ENCODE measurements at places on chromosomes 13 and 19.

- no peak for DNase-seq
These were observed 615.5 kb upstream of the KLHL1 start for GRCh38 chr13:70723732-70724131.

DNA sequence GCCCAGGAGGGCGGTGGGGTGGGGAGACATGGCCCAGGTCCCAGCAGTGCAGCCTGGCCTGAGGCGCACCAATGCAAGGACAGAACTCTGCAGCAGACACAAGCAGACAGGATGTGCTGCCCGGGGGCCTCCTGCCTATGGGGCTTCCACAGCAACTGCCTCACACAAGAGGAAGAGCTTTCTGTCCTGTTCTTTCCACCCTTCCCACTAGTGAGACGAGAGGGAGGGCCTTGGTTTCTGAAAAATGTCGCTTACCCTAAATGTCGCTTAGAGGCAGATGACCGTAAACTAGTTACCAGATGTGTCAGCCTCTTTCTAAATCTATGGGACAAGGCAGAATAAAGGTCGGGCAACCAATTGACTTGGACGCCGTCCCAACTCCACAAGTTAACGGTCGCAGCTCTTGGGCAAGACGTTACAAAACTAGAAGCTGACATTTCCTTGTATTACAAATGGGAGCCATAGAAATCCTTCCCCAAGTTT is at the start of gene LAIR1:
LAIR1 (minus strand) TSS at position 157 of the 483 bp plus-strand sequence; CDS start at position 30, 127 bp downstream.
- peak; percentile 20 for DNase-seq

DNA sequence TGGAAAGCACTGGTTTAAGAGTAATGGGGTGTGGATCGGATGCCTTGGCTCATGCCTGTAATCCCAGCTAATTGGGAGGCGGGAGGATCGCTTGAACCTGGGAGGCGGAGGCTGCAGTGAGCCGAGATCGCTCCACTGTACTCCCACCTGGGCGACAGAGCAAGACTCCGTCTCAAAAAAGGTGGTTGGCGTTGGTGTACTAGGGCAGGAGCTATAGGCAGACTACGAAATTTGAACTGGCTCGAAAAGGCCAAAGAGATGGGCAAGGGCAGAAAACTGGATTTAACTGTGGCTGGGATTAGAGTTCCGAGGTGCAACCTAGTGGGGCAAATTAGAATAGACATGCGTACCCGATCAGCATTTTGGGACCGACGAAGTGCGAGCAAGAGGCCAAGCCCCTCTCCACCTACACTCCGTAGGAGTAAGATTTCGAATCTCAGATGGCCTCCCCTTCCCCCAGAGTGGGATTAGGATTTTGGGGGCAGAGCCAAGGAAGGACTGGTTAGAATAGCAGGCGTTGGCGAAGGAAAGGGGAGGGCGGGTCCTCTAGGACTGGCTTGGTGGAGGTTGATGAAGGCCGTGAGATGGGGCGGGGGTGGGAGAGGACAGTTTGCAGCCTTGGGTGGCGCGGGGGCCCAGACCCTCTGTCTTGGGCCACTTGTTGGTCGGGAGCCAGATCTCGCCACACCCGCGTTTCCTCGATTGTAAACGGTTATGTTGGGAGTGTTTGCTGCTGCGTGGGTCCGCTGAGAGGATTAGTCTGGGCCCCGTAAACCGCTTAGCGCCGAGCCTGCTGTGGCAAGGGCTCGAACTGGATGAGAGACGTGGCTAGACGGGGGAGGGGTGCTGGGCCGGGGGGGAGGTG is 2.0 kb upstream of the INAFM1 start:
- peak; percentile 34 for DNase-seq

- no peak for DNase-seq
These were observed 418 bp downstream of the ZNF444 start for GRCh38 chr19:56141417-56141993.

GRCh38 chr19:38384209-38385027 is 3.4 kb downstream of the GGN start:
- DNase-seq = no peak

DNA sequence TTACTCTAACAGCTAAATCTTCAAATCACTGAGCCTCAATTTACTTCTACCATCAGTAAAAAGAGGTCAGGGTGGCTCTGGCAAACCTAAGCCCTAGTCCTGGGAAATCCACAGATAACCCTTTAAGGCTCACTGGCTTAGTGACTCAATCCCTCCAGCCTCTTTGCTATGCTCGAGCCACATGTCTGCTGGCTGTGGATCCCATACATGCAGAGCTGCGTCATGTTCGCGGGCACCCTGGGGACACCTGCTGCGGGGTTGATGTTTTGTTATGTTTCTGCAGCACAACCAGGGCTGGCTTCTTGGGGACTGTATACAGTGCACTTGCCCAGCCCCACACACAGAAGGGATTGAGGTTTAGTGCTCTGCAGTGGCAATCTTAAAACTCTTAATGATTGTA is 41.6 kb upstream of the C13orf42 start:
- DNase-seq = no peak

GRCh38 chr19:17420475-17420924 is 653 bp downstream of the MVB12A start:
- DNase-seq = no peak
